Aorta (tissue), 5 donors: ENCODE measurements at places on chromosomes 3 and 15. TPM values are rescaled to one million over a fixed set of nuclear protein-coding genes. Genes with fewer than 3 reads are reported as not detected.

GRCh38 chr15:78977591-78978347 is 32.9 kb upstream of the CTSH start:
- no peaks in the 10 kb centered on the region for H3K27me3 ChIP-seq
- no peaks in the 10 kb centered on the region for H3K36me3 ChIP-seq
- no peak overlapping the region for H3K27ac ChIP-seq
- no peaks in the 10 kb centered on the region for H3K4me1 ChIP-seq
- DNase-seq: peak; percentile 21

- no peak overlapping the region for H3K4me3 ChIP-seq
- H3K27ac ChIP-seq: no peak overlapping the region
- no peaks in the 10 kb centered on the region for H3K27me3 ChIP-seq
- no peaks in the 10 kb centered on the region for H3K4me1 ChIP-seq
Observed at GRCh38 chr3:56751056-56751707, 50.6 kb downstream of the ARHGEF3 start.

DNA sequence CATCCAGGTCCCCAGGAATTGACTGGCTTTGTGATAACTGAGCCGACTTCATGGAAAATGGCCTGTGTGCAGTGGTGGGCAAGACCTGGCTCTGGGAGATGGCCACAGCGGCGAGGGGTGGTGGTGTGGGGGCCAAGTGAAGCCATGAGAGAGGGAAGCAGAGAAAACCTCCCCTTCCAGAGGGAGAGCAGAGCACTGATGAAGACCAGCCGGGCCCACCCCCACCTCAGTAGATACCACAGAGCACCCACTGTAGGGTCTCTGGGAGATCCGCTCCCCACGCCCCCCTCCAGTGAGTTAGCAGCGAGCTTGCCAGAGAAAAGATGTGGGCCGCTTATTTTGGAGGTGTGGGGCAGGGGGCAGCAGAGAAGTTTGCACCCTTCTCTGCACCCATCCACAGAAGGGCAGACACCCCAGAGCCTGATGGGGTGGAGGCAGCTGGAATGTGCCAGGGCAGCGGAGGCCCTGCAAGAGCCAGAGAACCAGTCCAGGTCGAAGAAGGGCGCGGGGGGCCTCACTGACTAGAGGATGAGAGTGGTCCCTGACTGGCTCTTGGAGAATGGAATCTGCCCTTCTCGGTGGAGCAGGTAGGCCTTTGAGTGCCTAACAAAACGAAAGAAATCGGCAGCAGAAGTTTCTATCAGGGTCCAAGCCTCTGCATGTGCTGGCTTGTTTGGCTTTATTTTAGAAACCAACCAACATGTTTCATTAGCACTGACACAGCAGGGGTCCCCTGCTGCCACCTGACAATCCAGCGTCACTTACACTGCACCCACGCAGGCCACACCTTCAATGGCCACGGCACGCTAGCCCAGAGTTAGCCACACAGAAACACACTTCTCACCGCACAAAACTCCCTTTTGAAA is 28.3 kb downstream of the MELTF start:
- no peaks in the 10 kb centered on the region for H3K4me1 ChIP-seq
- H3K27me3 ChIP-seq: no peaks in the 10 kb centered on the region
- no peaks in the 10 kb centered on the region for H3K36me3 ChIP-seq
- no peak overlapping the region for H3K4me3 ChIP-seq
- no peak overlapping the region for H3K27ac ChIP-seq

DNA sequence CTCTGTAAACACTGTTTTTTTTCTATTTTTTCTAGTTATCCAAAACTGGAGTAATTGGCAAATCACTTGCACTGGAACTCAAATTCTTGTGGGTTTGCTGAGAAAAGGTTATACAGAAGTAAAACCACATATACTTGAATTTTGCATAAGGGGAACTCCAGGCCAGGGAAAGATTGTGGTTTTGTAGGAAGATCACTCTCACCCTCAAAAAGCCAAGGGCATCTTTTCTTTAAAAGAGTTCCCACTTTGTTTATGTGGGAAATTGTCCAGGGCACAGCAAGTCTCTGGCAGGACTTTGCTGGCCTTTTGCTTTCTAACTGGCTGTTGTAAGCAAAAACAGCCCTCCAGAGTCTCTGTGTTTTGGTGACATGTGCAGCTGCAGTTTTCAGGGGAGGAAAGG is 340.3 kb upstream of the RBMS3 start:
- H3K27ac ChIP-seq: no peak overlapping the region
- H3K27me3 ChIP-seq: no peaks in the 10 kb centered on the region
- no peaks in the 10 kb centered on the region for H3K36me3 ChIP-seq
- H3K4me1 ChIP-seq: peaks cover 2% of the 10 kb centered on the region
- H3K4me3 ChIP-seq: no peak overlapping the region
- no peak for DNase-seq

DNA sequence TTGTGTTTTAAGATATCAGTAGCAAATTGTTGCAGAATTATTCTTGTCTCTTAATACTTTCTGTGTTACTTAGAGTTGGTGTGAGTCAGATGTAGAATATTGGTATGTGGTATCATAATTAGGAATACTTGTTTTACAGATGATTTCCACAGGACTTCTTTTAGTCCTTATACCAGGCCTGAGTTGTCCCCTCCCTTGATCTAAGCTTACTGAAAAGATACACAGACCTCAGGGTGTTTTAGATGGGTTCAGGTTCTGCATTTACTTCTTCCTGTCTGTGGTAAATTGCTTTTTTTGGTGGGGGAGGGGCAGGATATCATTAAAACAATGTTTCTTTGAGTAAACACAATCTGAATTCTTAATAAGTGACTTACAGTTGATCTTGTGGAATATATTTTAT is 14.2 kb downstream of the DZIP3 start:
- H3K27me3 ChIP-seq: no peaks in the 10 kb centered on the region
- peaks cover 2% of the 10 kb centered on the region for H3K4me1 ChIP-seq
- H3K4me3 ChIP-seq: no peak overlapping the region
- no peak for DNase-seq
- peaks cover 4% of the 10 kb centered on the region for H3K36me3 ChIP-seq

- no peaks in the 10 kb centered on the region for H3K27me3 ChIP-seq
- H3K36me3 ChIP-seq: no peaks in the 10 kb centered on the region
- H3K4me3 ChIP-seq: no peak overlapping the region
- H3K27ac ChIP-seq: no peak overlapping the region
- no peaks in the 10 kb centered on the region for H3K4me1 ChIP-seq
Observed at GRCh38 chr15:61186905-61187741, 42.0 kb downstream of the RORA start.

The MYRIP gene
- 10.3 TPM for total RNA-seq

The SHC4 gene
- 8.7 TPM for total RNA-seq

The SLCO2A1 gene
- total RNA-seq: 96.8 TPM
